ENCODE measurements at places on chromosomes 1 and 21. TPM values are rescaled to one million over a fixed set of nuclear protein-coding genes. Genes with fewer than 3 reads are reported as not detected.

Gene STIL
- 7.1 TPM for total RNA-seq

Gene LINGO4
- 0.10 TPM for total RNA-seq

Gene EDN2
- total RNA-seq, result 11.7 TPM

Gene FALEC
- not detected for total RNA-seq

Gene FMO1
- total RNA-seq, result 11.9 TPM

GRCh38 chr1:234720709-234721441 is 110.9 kb upstream of the IRF2BP2 start:
- DNase-seq, result peak; percentile 76

GRCh38 chr1:229984992-229985612 is 81.9 kb upstream of the GALNT2 start:
- no peak for DNase-seq

DNA sequence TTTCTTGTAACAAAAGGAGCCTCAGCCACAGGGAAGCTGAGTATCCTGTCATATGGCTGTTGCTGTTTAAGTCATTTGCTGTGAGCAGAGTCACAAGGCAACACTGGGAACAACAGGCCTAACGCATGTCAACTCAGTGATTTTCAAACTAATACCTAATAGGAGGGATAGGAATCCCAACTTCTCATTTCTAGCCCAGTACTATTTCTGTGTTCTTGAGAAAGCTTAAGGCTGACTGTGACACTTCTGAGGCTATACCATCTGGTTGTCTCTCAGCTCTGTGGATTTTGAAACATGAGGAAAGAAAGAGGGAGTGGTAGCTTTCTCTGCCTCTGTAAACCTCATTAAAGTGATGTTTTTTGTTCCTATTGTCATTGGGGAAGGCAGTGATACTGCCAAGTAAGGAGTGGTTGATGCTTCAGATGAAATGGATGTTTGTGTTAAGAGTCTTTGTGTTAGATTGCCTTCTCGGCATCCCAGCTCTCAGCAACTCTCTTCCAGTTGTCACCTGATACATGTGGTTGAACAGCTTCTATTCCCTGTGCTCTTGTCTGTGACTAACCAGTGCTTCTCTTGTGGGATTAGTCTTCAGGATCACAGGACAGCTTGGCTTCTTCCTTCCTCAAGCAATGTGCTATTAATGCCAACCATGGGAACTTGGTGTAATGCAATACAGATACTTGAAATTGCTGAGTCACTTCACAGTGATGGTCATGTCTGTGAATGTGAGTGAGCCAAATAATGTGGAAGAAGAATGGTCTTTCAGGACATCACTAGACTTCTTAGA is 166.8 kb upstream of the IVNS1ABP start:
- peak; percentile 58 for DNase-seq

GRCh38 chr1:155166051-155166470 is 7.0 kb downstream of the KRTCAP2 start:
- DNase-seq, result no peak

- DNase-seq, result no peak
Observed at GRCh38 chr1:5857508-5858090, 134.6 kb downstream of the NPHP4 start.

- no peak for DNase-seq
Observed at GRCh38 chr1:184598403-184599193, 156.1 kb downstream of the EDEM3 start.

GRCh38 chr1:11175461-11175860 is 13.7 kb upstream of the ANGPTL7 start:
- no peak for DNase-seq

DNA sequence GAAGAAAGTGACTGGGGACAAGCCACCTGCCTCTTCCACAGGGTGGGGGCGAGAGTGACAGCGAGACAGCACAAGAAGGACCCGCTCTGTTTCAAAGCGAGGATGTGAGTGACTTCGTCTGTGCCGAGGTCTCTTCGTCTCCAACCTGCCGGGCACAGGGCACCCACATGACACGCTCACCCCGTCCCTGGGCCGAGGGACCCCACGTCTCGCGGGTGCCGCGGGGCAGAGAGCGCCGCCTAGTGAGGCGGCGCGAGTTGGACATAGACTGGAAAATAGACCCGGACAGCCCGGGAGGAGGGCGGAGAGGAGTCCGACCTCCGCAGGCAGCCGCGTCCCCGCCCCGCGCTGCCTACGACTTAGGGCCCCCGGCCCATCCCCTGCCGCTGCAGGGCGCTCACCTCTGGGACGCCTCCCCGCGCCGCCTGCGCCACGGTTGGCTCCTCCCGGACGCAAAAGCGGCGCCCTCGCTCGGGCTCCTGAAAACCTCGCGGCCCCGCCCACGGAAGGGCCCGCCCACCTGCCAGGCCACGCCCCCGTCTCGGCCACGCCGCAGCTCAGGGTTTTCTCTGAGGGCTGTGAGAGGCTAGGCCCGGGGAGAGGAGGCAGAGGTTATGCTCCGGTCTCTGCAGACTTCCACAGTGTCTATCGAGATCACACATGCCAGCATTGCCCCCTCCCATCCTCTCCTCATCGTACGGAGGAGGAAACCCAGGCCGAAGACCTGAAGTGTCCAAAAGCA is at the start of gene TLR5:
Gene TLR5 (minus strand): TSS at position 454 of the 742 bp plus-strand sequence. CDS start 30,217 bp downstream, outside the sequence.
- DNase-seq, result no peak

DNA sequence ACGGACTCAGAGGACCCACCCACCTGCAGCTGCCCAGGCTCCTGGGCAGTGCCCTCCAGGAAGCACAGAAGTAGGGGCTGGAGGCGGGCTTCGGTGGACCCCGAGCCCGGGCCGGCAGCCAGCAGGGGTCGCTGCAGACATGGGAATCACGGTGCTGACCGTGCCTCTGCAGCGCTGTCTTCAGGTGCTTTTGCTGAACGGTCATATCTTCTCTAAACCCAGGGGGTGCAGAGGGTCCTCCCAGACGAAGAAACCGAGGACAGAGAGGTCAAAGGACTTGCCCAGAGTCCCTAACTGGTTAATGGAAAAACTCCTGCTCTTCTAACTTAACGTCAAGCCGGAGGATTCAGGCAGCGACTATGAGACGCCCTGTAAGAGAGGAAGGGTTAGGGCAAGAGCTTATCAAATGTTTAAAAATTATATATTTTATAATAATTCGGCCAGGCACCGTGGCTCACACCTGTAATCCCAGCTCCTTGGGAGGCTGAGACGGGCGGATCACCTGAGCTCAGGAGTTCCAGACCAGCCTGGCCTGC is 21.5 kb upstream of the LEFTY2 start:
- no peak for DNase-seq

DNA sequence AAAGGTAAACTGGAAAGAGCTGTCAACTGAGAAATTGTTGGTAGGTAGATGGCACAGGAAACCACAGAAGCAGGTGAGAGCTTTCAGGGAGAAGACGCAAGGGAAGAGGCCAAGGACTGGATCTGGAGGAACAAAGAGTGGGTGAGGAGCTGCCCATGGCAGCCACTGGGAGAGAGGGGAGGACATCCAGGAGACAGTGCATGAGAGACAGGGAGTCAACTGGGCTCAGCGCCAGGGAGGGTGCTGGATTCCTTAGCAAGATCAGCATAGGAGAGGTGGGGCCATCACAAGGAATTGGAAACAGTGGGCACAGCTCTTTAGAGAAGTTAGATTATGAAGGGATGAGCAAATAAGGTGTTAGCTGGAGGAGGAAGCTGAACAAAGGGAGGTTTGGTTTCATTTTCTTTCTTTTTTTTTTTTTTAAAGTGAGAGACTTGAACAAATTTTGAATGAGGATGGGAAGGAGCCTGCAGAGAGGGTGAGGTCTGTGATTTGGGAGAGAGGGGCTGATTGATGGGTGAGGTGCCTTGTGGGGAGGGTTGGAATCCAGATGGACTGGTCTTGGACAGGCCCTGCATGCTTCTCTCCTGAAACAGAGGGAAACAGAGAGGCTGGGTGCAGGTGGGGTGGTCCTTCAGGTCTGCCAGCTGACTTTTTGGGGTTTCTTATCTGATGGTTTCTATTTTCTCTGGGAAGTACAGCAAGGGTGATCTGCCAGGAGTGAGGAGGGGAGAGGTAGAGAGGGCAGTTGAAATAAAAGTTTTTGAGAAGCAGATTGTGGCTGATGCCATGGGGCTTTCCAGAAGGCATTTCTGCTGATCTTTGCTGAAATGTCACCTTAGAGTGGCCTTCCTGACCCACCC is 5.4 kb downstream of the CYP4B1 start:
- no peak for DNase-seq

DNA sequence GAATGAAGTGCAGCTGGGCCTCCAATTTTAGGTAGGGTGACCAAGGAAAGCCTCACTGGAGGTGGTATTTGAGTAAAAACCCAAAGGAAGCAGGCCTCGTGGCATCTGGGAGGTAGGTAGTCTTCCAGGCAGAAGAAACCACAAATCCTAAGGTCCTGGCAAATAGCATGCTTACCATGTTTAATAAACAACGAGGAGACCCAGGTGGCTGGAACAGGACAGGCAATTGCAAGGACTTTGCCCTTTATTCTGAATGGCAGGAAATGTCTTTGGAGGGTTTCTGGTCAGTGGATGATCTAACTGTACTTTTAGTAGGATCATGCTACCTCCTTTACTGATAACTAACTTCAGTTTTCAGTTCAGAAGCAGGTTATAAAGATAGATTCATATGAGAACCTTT is 52.2 kb downstream of the EPB41 start:
- DNase-seq, result no peak

DNA sequence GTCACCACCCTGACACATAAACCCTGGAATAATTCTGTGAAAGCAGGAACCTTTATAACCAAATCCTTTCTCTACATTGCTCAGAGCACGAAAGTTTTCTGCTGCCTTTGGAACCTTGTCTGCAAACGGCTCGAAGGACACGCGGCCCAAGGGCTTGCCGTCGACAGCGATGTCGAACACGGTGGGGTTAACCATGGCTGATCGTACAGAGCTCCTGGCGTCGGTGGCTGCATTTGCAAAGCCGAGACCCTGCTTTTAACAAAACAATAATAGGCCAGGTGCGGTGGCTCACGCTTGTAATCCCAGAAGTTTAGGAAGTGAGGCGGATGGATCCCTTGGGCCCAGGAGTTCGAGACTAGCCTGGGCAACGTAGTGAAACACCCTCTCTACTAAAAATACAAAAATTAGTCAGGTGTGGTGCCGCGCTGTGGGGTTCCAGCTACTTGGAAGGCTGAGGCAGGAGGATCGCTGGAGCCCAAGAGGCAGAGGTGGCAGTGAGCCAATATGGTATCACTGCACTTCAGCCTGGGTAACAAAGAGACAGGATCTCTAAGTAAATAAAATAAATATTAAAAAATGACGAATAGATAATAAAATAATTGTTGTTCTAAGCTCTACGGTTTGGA is 2.2 kb upstream of the EIF2B3 start:
- no peak for DNase-seq

DNA sequence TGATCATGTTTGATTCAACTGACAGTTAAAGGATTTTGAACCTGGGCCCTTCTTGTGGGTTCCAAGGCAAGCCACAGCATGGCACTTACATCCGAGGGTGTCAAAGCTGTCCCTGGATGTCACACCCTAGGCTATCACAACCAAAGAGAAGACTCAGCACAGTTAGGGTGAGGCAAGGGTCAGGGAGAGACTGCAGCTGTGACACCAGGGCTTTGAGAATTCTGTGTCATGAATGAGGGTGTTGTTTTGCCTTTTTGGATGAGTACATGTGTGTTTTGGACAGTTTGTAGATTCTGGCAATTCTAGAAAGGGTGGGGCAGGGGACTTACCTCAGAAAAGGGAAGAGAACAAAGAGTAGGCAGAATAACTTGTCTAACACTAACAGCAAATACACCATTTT is 37.8 kb upstream of the ZNF326 start:
- DNase-seq, result no peak

DNA sequence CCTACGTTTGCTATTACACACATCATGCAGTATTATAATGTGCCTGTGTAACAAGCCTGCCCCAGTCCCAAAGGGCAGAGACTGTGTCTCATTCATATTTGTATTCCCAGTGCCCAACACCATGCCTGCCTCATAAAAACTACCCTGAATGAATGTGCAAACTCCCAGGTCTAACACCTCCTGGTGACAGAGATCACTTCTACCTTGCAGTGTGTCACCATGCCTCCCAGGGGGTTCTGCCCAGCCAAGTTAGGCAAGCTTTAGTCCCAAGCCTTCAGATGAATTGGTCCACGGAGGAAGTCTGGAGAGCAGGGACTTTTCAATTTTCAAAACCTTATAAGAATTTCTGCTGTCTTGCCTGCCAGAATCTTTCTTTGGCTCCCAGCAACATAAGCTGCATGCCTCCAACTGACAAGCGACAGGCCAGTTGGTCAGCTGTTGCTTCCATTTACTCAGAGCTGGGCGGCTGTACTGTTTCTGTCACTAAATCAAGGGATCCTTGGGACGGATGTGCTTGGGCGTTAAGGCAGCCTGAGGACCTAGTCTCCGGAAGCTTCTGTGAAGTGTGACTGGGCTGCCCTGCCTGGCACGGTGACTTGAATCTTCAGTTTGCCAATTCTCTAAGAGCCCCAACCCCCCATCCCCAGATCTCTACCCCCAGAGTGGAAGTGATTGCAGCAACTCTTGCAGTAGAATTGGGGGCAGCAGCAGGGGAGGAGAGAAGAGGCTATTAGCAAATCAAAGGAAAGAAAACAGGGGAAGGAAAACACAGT is 1.2 kb downstream of the RXRG start:
- peak; percentile 18 for DNase-seq

DNA sequence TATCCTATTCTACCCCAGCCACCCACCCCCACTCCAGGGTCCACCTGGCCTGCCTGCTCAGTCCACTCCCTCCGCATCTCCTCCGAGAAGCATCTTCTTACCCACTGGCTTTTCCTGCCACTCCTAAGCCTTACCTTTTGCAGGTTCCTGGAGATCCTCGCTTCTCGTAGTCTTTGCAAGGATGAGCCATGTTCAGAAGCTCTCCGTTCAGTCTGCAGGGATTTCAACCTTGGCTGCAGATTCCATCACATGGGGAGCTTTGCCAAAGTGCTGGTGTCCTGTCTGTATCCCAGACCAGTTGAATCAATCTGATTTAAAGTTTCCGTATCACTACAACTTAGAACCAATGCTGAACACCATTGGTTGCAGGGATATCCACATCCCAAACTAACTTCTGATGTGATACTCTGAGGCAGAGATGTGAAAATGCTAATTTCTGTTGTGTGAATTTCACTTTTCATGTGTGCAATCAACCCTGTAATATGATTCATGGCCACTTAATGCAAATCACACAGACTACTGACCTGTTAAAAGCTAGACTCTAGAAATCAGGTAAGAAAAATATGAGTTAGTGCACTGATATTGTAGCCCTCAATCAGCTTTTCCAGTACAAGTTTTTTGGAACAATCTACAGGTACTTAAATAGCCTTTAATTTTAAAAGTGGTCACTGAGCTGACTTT is 61.9 kb downstream of the CAPN2 start:
- DNase-seq, result no peak

DNA sequence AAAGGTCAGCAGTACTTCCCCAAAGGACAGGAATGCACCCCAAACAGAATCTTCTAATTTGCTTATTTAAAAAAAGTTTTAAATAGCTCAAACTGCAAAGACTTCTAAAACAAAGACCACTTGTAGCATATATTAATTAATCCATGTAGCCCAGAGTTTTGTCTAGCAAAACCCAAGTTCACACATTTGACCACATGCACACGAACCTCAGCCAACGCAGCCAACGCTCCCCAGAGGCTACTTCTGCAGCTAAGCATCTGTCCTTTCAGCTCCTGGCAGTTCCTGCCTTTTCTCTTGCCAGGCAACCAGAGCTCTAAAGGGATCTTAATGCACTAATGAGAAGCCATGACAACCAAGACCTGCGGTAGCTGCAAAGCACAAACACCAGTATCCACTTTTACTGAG is 89.6 kb downstream of the RERE start:
- DNase-seq, result no peak

- DNase-seq, result no peak
Observed at GRCh38 chr1:17434016-17434415, 5.5 kb downstream of the RCC2 start.

All from skin of body (tissue), 3 donors.